NCI-H524 treated with DMSO at 0.1 percent for 48 hours (cell line): ENCODE measurements at places on chromosomes 12 and 14.

DNA sequence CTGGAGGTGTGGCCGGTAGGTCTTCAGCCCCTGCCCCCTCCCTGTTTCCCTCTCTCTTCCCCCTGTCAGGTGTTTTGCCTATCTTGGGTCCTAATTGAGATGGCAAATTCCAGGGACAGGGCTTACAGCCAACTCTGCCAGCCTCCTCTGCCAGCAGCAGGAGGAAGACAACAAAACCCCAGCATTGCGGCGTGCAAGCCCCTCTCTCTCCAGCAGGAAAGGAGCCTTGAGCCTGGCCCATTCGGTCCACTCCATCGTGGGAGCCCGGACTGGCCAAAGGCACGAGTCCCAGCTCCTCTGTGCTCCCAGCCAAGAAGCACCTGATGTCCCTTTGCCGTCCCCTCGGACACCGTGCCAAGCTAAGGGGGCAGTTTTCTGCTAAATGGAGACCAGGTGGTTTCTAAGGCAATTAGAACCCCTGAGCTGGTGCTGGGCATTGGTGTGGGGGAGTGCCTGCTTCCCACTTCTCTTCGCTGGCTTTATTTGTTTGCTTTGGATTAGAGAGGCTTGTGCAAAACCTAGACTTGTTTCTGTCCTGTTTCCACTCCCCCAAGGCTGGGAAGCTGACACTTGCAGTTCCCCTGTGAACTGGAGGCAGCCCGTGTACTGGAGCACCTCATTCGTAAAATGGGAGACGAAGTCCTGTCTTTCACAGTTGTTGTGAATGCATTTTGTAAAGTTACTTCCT lies 57.1 kb upstream of the LHX5 start:
- no peak for DNase-seq

GRCh38 chr12:65800937-65801336 lies 23.3 kb upstream of the HMGA2 start:
- DNase-seq: no peak

DNA sequence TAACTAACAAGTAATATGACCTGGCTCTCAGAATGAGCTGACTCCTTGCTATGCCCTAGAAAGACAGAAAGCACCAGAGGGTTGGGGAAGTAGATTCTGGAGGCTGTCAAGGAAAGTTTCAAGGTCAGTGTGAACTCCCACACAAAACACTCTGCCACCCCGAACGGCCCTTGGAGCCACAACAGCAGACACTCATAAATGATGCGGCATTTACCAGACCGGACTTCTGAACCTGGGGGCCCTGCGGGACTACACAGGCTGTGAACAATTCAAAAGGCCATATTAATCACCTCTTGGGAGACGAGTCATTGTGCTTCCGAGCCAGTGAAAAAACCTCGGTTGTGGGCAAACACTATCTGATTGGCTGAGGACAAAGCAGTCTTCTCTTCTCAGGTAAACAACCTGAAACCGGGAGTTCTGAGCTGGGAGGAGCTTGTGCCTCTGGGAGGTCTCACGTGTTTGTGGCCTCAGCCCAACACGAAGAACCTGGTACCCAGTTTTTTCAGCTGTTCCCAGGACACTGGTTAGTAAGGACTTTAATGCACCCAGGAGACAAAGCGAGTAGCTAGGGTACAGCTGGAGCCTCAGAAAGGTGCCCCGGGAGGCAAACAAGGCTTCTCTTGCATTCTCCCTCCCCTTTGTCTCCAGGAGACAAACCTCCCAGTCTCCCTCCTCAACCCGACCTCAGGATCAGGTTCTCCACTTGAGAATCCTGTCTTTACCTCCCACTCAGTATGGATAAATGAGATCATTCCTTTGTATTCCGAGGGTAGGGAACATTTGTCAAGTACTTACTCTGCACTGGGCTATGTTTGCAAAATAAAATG lies 35.3 kb downstream of the VWF start:
- DNase-seq: no peak

DNA sequence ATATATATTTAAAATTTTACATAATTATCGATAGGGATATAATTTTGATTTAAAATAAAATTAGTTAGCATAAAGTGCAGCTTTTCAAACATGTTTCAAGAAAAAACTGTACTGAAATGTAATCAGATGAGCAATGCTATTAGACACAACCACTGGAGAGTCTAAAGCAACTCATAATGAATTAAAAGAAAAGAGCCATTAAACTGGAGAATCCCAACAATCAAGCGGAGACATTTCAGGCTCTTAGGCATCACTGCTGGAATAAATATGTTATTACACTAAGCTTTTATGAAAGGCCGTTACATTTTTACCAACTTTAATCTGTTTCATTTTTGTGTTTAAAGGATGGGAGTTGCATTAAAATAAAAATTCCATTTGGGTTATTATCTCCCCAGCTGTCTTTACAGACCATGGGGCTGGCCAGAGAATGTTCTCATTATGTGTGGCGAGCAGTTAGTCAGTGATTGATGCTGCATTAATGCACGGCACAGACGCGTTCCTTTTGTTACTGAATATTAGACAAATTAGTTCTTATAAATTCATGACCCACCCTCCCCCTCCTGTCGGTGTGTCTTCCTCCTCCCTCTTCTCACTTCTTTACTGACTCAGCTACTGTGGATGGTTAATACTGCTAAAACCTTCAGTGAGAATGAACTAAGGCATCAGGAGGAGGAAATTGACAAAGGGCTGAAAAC lies 156.8 kb downstream of the PDZRN4 start:
- no peak for DNase-seq

- DNase-seq: no peak
These were observed 9.2 kb upstream of the CCDC197 start for GRCh38 chr14:93987815-93988476.

DNA sequence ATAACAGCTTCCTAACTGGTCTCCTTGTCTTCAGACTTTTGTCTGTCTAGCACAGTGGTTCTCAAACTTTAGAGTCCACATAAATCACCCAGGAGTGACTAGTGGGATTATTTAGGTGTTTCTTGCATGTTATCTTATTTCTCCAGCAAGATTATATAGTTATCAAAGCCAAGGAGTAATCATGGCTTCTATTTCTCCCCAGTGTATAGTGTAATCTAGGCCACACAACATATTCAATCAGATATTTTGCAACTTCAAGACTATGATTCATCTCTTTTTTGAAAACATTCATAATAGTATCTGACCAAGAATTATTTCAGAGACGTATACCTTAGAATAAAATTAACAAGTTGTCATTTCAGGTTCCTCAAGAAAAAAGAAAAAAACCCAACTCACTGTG lies 131.9 kb downstream of the CEP83 start:
- DNase-seq: no peak

GRCh38 chr12:50508414-50508813 lies 3.6 kb downstream of the DIP2B start:
- no peak for DNase-seq

- no peak for DNase-seq
These were observed 17.9 kb upstream of the SOS2 start for GRCh38 chr14:50249136-50249775.

- DNase-seq: no peak
These were observed 37.3 kb downstream of the KIF21A start for GRCh38 chr12:39405580-39405979.

- DNase-seq: no peak
These were observed 20.7 kb downstream of the GCH1 start for GRCh38 chr14:54881761-54882401.

DNA sequence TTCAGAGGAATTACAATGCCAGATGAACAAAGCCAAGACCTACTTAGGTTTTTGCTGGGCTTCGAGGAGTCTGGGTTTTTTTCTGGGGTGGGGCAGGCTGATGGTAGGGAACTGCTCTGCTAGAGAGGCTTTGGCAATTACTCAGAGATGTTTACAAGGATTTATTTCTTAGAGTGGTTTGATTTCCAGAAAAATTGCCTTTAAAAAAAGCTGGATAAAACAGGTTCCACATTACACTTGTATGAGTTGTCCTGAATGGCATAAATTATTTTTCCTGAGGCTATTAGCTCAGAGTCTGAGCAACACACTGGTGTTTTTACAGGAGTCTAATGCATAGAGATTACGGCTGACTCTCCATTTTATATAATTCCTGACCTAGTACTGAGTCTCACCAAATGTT lies 118.5 kb upstream of the FRMD6 start:
- DNase-seq: no peak

GRCh38 chr12:53267306-53267998 lies 647 bp upstream of the ESPL1 start:
- DNase-seq: no peak

DNA sequence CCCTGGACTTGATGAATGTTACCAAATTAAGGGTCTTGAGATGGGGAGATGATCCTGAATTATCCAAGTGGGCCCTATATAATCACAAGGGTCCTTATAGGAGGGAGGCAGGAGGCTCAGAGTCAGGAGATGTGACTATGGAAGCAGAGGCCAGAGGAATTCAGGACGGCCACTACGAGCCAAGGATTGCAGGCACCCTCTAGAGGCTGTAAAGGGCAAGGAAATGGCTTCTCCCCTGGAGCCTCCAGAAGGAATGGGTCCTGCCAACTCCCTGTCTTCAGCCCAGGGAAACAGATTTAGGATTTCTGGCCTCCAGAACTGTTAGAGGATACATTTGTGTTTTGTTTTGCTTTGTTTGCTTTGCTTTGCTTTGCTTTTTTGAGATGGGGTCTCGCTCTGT lies 8.8 kb downstream of the BDKRB1 start:
- peak; percentile 35 for DNase-seq

DNA sequence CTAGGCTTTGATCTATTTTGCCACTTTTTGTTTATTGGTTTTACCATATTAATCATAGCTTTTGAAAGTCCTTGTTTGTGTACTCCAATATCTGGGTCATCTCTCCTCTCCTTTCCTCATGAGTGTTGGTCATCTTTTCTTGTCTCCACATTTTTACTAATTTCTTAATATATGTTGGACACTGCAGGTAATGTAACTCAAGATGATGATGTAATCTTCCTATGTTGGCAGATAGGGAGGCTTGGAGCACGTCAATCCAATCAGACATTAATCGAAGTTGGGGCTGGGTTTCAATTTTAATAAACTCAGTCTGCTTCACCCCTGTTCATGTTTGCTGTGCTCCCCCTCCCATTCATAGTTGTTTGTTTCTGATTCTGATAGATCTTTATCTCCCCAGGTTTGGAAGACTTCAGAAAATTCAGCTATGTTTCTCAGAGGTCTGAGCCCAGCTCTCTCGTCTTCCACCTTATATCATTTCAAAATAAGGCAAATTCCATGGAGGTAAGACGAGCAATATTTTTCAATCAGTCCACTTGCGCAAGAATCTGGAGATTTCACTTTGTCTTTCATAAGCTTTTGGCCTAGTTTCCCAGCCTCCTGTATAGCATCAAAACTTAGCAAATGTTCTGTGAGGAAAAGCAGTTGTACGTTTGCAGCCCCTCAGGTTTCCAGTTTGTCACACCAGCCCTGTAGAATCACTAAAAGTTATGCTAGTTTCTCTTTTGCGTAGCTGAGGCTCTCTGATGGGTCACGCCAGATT lies 504.1 kb downstream of the TMTC2 start:
- no peak for DNase-seq

GRCh38 chr12:67386869-67387565 lies 117.9 kb downstream of the CAND1 start:
- no peak for DNase-seq

GRCh38 chr12:19026614-19027488 lies 102.7 kb upstream of the PLEKHA5 start:
- no peak for DNase-seq

DNA sequence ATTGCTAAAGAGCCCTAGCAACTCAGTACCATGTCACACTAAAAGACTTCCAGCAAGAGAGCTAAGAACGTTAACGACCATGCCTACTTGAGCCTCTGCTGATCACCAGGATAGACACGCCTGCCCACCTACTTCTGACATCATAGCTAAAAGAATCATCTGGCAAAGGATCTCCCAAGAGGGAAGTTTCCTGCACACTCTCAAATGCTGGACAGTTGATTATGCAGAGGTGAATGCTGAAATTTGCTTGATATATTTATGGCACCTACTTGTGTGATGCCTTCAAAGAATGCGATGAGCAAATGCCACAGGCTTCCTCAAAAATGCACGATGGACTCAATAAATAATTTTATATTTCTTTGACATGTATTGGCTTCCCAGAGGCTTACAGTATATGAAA lies 113.6 kb downstream of the GALC start:
- no peak for DNase-seq

GRCh38 chr12:54359762-54360351 lies 4.4 kb downstream of the GPR84 start:
- DNase-seq: no peak

DNA sequence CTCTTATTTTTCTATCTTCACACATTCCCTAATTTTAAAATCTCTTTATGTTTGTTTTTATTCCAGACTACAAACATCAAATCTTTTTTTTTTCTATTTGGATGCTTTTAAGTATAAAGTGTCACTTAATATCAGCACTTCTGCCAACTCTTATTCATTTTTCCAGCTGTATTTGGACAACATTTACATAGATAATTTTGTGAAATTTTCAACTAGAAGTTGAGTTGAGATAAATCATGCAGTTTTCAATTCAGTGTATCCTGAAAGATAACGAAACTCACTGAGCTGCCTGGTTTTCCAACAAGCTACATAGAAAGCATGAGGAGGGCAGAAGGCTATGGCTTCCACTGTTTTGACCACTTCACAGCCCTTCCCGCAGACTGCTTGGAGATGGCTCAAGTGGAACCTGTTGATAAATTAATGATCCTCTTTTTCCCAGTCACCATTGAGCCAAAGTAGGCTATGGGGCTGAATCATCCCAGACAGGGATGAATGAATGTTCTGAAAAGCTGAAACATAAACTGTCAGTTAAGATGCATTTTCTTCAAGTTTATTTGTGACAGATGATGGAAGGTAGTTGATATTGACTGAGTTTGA lies 213.9 kb downstream of the RAD51B start:
- DNase-seq: no peak

GRCh38 chr14:63045234-63045611 lies at the start of gene KCNH5:
TSS of gene KCNH5 (minus strand) at chr14:63045458. CDS start at chr14:63045186, 272 bp downstream.
- peak; percentile 17 for DNase-seq

DNA sequence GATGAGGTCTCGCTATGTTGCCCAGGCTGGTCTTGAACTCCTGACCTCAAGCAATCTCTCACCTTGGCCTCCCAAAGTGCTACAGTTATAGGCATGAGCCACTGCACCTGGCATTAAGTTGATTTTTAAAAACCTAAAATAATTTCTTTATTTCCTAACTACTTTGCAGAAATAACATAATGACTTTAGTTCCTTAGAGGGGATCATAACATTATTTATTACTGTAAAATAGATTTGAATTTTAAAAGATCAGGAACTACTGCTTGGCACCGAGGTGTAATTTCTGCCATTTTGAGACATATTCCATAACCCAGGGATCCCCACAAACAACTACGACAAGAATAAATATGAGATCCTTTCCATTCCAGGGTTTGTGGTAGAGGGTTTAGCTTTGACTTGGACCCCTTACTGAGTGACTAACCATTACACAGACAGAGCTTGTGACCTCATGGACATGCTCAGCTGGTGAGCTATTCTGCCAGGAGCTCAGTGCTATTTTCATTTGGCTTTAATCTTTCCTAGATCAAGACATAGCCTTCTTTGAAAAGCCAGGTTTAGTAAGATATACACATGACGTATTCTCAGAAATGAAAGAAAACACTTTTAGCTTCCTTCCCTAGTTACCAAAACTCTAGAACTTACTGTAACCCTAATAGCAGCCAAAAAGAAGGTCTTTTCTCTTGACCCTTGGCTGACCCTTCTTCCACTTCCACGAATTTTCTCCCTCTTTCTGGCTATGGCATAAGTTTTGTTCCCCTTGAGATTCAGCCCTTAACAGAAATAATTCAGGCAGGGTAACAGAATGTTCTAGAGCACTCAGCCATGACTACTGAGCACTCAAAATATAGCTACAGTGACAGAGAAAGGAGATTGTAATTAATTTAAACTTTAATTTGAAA lies 75.1 kb upstream of the NUDT4 start:
- DNase-seq: no peak

GRCh38 chr14:92494512-92494911 lies 19.1 kb upstream of the RIN3 start:
- DNase-seq: no peak
